ENCODE measurements at places on chromosomes 7 and 10.

GRCh38 chr10:86964847-86965190, 3.5 kb upstream of the ADIRF start:
- DNase-seq = no peak

DNA sequence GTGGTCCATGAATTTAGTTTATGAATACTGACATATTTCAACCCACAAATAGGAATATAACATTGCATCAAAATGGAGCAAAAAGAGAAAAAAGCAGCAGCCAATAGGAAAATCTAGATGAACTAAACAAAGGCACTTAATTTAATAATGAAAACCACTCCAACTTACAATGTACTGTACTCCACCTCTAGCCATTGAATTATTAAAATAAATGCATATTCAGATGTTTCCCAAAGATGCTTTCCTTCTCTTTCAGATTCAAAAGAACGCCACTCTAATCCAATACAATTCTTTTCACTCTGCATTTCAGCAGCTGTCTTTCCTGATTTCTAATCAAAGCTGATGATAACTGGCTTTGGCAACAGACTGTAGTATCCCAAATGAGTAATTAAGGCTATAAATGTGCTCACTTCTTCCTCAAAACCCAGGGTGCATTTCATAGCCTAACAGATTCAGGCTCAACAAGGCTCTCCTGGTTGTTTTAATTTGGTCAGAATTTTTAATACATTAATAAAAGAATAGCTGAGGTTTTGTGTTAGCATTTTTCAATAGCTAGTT, 577.1 kb downstream of the PARD3 start:
- DNase-seq = no peak

GRCh38 chr7:51236470-51237132, 80.0 kb downstream of the COBL start:
- DNase-seq = no peak

DNA sequence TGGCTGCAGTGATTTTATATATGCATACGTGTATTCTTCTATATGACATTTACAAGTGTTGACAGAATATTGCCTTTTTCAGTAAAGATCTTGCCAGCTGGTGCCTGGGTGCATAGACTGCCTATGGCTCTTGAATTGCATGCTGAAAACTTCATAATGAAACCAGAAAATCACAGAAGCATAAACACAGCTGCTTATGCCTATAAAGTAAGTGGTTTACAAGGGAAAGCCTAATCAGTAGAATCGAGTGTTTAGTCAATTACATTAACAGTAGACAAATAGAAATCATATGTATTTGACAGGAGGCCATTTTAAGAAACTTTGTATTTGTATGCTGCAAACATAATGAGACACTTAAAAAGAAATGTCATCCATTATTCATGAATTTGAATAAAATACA, 82.5 kb downstream of the TMEM168 start:
- no peak for DNase-seq

- no peak for DNase-seq
These were observed 26.1 kb downstream of the PRSS58 start for GRCh38 chr7:142231716-142232115.

GRCh38 chr10:24873281-24873683, 79.1 kb downstream of the PRTFDC1 start:
- no peak for DNase-seq

GRCh38 chr10:12829831-12830390, 171.6 kb downstream of the CCDC3 start:
- DNase-seq = no peak

- no peak for DNase-seq
These were observed 129.9 kb downstream of the CDH23 start for GRCh38 chr10:71526653-71527052.

DNA sequence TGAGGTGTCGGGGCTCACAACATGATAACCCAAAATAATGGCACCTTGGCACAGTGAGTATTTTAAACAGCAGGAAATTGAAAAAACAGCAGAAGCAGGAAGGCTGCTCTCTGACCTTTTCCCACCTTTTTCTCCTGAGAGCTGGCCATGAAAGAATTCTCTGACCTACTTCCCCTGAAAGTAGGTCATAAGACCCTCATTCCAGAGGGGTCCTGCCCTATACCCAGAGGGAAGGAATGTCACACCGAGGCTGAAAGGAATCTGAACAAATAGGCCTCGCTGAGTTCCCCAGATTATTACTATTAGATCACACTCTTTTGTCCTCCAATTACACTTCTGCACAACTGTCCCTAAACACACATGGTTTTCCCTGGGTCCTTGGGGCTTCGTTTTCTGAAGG, 18.8 kb downstream of the CPVL start:
- DNase-seq = no peak

DNA sequence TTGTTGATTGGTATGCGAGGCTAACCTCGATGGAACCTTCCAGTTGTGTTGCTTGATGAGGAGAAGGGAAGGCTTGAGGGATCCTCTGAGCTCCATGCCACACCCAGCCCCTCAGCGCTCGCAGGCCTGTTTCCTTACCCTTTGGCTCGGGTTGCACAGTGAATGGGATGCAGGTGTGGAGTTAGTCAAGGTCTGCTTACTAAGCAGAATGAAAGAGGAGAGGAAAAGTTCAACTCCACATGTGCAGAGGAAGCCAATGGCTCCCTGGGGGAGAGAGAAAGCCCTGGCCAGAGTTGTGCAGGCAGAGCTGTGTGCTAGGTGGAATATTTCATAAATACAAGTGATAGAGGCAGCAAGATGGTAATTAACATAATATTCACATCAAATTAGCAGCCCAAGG, 85.5 kb downstream of the JCAD start:
- no peak for DNase-seq

DNA sequence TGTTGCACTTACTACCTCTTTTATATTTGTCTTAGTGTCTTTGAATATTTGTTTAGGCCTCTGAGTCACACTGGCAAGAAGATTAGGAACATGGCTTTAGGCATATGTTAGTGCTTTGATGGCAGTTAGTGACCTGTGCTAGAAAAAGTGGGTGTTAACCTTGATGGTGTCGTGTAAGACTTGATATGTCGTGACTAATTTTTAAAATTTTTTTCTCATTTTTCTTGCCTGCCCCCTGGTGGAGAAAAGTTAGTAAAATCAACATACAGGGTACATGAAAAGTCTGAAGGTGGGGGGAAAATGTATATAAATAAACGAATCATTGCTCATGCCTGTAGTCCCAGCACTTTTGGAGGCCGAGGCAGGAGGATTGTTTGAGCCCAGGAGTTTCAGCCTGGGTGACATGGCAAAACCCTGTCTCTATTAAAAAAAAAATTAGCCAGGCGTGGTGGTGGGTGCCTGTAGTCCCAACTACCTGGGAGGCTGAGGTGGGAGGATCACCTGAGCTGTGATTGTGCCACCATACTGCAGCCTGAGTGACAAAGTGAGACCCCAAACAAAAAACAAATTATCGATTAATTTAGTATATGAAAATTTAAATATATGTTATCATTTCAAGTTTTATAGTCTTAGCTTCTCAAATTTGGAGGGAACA, 44.6 kb downstream of the TAX1BP1 start:
- peak; percentile 22 for DNase-seq

DNA sequence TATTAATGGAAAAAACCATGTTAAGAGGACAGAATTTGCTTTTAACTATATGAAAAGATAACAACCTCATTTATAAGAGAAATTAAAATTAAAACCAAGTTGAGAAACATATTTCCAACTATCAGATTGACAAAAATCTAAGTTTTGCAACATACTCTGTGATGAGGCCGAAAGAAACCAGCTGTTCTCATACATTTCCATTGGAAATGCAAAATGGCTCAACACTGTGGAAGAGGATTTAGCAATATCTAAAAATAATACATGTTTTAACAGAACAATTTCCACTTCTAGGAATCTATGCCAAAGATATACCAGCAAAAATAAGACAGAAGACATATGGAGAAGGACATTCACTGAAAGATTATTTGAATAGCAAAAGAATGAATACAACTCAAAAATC, 268.8 kb downstream of the DYNC1I1 start:
- DNase-seq = no peak

- DNase-seq = no peak
These were observed 20.0 kb downstream of the GSDME start for GRCh38 chr7:24737281-24737680.

DNA sequence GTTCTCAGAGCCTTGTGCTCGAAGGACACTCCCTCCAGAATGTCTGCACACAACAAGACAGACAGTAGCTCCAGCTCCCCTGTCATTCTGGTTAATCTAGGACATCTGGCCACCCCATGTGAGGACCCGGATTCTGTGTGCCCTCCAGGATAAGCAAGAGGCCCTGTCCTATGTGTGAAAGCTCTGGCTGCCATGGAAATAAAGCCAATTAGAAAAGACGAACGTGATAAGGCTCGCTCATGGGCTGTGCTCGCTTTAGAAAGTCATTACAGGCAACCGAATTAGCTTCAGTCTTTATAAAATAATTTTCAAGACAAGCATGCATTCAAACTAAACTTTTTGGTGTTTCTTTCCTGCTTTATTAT, 263.4 kb downstream of the INHBA start:
- no peak for DNase-seq

DNA sequence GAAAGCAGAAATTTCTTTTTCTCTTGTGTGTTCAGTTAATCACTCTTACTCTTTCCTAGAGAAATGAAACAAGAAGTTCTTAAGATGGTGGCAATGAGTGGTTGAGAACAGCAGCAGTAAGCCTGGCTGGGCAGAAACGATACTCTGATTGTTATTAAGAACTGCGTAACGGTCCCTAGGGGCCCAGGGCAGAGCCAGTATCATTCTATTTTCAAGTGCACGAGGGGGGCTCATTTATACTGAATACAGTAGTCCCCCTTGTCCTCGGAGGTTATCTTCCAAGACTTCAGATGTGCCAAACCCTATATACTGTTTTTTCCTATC, 64.9 kb downstream of the EEPD1 start:
- peak; percentile 20 for DNase-seq

DNA sequence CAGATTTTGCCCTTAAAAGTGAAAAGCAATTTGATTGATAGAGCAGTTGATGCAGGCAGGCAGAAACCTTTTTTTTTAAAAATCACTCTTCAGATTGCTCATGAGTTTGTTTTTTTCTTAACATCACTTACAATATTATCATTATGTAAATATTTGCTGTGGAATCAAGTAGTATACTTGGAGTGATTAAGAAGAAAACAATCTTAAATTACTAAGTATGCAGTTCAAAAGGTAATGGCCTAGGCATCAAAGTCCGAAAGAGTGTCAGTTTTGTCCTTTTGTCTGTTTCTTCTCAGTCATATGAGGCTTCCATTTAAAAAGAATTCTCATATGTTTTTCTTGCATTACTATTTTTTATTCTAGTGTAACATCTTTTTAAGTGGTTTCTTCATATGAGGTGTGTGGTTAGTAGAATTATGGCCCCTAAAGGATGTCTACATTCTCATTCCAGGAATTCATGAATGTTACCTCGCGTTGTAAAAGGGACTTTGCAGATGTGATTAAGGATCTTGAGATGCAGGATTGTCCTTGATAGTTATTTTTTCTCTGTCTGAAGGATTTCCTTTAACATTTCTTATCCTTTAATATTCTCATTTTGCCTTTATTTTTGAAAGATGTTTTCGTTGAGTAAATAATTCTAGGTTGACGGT, 44.0 kb downstream of the BICC1 start:
- no peak for DNase-seq

DNA sequence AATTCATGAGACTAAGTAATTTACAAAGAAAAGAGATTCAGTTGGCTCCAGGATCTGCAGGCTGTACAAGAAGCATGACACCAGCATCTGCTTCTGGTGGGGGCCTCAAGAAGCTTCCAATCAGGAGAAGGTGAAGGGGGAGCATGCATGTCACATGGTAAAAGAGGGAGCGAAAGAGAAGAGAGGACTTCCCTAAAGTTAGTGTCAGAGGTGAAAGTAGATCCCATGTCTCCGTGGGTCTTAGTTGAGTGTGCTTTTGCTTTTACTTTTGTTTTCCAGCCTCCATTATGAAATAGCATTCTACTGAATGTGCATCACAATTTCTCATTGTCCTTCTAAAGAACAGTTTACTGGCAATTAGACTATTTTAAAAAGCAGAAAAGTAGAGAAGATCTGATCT, 213.6 kb upstream of the FZD1 start:
- no peak for DNase-seq

GRCh38 chr7:96992192-96993005, 13.0 kb upstream of the DLX6 start:
- DNase-seq = no peak

DNA sequence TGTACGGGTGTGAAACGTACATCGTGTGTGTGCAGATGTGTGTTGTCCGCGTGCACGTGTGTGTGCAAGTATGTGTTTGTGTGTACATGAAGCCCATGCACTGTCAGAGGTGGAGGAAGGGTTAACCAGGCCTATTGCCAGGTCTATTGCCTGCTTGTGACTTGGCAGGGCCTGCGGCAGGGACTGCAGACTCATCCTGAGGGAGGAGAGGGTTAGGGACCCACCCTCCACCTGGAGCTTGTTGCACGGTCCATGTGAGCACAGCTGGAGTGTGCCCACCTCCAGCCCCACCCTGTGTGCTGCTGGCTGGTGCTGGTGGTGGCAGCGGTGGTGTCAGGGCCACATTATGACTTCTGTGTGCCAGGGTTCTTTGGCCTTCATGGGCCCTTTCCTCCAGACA, 7.1 kb upstream of the AQP1 start:
- no peak for DNase-seq

DNA sequence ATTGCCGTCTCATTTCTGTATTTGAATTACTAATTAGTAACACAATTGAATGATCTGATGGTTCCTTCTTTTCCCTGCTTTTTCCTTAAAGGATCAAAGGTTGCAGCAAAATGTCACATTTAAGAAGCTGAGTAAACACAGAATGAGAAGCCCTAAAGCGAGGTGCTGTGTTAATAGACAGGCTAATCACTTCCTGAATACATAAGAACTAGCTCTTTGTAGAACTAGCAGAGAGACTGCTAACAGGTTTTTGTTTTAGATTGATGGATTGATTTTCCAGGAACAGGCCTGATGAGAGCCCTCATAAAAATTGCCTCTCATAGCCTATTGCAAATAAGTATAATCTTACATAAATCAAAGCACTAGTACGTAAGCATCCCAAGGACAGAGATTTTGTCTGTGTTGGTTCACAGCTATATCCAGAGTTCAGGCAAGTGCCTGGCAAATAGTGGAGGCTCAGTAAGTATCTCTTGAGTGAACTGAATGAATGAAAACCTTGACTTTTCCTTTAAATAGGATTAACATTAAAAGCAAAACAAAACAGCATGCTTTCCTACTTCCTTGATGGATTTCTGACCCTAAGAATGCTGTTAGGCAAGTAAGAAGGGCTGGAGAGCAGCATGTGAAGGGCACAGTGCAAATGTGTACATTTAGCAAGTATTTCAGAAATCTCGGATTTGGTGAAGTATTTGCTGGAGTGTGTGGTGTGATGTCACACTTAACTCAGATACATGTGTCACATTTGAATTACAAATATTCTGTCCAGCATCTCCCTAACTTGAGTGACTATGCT, 3.3 kb downstream of the TMEM229A start:
- no peak for DNase-seq

GRCh38 chr7:36625247-36625646, 99.0 kb downstream of the AOAH start:
- DNase-seq = no peak

GRCh38 chr10:94115725-94116124, 122.0 kb downstream of the PLCE1 start:
- no peak for DNase-seq
